AG09309 (cell line): ENCODE measurements at places on chromosomes 1 and 21.

GRCh38 chr1:180691322-180691913 is 59.6 kb downstream of the XPR1 start:
- DNase-seq = no peak

DNA sequence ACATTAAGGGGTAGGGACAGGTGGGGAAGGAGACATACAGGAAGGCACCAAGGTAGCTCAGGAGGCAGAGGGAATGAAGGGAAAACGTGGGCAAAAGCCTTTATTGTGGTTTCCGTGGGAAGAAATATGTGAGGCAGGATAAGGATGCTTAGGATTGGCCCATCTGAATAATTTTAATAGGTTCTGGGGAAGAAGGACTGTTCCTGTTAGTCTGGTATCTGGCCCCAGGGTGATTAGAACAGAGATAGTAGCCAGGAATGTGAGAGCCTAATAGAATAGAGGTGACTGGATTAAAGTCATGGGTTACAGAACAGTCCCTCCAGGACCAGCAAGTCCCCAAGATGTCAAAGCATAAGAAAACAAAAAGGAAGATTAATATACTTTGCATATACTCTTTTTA is 545.2 kb upstream of the CAMK1G start:
- no peak for DNase-seq

- no peak for DNase-seq
Measured at GRCh38 chr1:91349524-91349923, 55.1 kb downstream of the HFM1 start.

- DNase-seq = no peak
Measured at GRCh38 chr1:107682467-107682866, 282.5 kb downstream of the VAV3 start.

- no peak for DNase-seq
Measured at GRCh38 chr1:118210051-118210722, 25.2 kb upstream of the SPAG17 start.

DNA sequence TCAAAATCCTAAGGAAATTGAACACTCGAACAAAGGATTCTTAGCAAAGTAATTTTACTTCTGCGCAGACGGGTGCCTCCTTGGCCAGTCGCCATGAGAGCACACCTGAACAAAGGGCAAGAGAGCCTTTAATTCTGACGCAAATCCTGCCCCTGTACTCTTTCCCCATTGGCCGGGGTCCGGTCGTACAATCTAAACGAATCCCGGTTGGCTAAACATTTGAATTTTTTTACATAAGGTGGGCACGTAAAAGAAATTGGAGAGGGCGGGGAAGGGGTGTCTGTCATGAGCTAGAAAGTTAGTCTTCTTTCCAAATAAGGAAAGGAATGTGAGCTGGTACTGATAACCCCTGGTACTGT is 8.2 kb upstream of the IL22RA1 start:
- no peak for DNase-seq

DNA sequence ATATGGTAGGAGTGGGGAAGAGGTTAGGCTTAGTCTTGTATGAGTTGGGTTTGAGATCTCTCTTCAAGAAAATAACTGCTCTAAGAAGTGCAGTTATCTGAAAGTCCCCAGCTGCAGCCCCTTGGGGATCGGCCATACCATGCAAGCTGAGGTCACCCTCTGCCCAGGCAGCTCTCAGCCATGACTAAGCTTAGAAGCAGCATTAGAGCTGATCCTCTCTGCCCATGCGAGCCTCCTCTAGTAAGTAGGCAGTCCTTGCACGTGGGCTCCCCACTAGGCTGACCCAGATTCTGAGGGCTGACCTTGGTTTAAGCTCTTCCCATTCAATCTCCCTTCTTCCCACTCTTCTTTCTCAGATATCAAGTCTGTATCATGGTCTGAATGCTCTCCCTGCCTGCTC is 121.0 kb upstream of the UBE2U start:
- no peak for DNase-seq
